ENCODE measurements at places on chromosomes 12 and 14.

GRCh38 chr12:117298648-117299225 lies 62.7 kb downstream of the NOS1 start:
- DNase-seq, result no peak

DNA sequence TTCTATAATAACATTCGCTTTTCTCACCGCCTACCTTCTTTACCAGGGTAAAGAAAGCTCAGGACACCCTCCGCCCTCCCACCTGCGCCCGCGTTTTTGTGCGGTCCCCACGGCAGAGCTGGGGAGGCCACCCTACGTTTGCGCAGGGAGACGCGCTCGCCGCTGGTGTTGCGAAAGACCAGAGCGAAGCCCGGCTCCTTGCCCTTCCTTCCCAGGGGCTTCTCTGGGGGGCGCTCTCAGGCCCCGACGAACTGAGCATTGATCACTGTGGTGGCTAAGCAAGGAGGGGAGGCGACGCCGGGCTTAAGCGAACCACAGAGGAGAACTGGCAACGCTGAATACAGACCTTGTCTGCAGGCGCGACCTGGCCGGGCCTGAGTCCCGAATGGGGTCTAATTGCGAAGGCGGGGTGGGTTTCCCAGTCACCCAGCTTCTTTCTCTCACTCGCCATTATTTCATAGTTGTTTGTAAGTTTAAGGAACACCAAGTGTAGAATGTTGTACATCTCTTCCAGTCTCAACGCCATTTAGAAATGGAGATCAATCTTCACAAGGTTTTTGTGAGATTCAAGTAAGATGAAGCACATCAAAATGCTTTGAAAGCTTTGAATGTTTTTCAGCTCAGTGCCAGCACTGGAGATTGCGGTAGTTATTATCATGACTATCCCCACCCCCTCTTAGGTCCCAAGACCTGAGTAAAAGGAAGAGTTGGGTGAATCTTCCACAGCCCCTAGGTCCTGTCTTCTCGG lies 1.7 kb upstream of the NKX2-1 start:
- DNase-seq, result no peak

DNA sequence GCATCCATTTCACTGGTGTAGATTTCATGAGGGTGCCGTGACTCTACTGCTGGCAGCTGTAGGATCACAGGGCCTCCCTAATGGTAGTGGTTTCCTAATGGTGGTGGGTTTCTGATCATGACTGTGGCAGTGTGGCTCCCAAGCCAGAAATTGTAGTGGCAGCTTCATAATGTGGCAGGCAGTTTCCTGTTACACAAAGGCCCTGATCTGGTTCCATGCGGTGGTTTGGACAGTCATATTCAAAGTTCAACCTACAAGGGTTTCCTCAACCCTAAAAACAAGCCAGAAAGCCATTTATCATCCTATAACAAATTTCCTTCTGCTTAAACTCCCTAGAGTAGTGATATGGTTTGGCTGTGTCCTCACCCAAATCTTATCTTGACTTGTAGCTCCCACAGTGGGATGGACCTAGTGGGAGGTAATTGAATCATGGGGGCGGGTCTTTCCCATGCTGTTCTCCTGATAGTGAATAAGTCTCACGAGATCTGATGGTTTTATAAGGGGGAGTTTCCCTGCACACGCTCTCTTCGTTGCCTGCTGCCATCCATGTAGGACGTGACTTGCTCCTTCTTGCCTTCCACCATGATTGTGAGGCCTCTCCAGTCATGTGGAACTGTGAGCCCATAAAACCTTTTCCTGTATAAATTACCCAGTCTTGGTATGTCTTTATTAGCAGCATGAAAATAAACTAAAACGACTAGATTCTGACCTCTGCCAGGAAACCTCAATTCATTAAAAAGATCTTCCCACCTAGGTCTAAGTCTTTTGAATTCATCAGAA lies 257.1 kb downstream of the EFCAB11 start:
- DNase-seq, result no peak

- DNase-seq, result no peak
These were observed 48.2 kb downstream of the SETD3 start for GRCh38 chr14:99432485-99432884.

- DNase-seq, result no peak
These were observed 76.3 kb downstream of the SCFD1 start for GRCh38 chr14:30698463-30698862.

DNA sequence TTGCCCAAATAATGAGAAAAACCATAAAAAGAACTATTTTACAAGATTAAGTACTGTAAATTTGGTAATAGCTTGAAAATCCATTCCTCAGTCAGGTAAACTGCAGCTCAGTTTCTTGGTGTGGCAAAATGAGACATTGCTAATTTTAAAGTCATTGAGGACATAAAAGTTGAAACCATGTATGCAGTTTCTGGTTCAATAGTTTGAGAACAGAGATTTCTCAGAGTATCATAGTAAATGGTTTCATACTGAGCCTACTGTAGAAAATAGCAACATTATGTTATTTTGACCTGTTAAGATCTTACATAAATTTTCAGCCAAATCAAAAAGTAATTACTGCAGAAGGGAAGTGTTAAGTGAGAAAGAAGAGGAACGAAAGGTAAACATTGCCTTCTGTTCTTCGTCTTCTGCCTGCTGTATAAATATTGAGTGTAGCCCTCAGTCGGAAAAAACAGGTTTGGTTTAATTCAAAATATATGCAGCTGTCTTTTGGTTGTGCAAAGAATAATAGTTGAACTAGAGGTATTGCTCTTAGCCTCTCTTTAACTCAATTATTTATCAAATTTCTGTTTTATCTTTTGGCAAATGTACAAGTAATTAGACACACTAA lies 119.6 kb downstream of the SYNE2 start:
- DNase-seq, result no peak

DNA sequence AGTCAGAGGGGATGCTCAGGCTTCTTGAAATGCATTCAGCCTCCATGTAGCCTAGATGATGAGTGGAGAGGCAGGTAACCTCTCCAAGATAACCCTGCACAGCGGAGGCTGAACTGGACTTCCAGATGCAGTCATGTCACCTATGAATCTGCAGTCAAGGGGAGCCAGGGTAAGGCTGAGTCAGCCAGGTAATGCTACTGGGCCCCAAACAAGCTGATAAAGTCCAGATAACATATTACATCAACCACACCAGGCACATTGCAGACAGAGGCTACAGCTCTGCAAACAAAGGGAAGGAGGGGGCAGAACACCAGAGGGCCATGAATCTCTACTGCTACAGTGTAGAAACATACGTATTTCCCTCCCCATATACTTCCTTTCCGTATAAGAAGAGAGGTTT lies 14.0 kb downstream of the RNASE9 start:
- no peak for DNase-seq

DNA sequence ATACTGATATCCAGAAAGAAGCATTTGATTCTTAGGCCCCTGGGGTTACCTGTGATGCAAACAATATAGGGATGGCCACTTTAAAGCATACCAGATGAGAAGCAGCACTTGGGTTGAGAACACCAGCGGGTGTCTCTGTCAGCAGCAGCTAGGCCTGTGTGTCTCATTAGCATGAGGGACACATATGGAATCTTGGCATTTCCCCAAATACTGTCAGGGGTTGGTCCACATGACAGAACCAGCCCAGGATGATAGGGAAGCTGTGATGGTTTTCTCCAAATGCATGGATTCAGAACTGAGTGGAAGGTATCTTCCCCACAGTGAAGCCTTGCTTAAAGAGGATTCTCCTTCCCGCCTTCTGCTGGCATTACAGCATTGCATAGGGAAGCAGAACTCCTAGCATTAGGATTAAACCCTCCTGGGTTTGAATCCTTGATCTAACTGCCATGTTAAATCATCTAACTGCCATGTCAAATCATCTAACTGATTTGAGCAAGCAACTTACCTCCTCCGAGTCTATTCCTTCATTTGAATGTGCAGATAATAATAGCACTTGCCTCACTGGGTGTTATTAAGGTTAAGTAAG lies 111.5 kb upstream of the WSCD2 start:
- DNase-seq, result no peak

GRCh38 chr14:73785336-73785833 lies 66.2 kb upstream of the PTGR2 start:
- DNase-seq, result no peak

DNA sequence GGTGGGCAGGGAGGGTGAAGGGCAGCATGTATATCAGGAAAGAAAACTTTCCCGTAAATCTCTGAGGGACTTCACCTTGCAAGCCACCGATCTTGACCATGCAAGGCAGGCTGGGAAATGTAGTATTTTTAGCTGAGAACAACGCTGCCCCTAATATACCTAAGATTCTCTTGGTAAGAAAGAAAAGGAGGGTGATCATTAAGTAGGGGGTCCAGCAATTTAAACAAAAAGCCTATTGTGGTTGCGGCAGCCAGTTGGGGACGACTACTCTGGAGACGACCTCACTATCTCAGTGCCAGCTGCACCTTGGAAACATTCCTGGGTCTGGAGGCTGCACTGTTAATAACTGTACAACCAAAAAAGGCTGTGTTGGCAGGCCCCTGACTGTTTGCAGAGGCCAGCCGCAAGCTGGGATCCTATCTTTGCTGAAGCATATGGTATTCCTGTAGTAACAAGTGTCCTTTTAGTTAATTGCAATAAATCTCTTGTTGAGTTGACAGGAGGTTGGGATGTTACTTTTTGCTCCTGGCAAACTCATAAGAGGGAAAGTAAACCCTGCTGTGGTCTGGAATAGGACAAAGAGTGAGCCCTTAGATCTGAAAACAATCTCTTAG lies 6.4 kb downstream of the APOLD1 start:
- DNase-seq, result no peak

DNA sequence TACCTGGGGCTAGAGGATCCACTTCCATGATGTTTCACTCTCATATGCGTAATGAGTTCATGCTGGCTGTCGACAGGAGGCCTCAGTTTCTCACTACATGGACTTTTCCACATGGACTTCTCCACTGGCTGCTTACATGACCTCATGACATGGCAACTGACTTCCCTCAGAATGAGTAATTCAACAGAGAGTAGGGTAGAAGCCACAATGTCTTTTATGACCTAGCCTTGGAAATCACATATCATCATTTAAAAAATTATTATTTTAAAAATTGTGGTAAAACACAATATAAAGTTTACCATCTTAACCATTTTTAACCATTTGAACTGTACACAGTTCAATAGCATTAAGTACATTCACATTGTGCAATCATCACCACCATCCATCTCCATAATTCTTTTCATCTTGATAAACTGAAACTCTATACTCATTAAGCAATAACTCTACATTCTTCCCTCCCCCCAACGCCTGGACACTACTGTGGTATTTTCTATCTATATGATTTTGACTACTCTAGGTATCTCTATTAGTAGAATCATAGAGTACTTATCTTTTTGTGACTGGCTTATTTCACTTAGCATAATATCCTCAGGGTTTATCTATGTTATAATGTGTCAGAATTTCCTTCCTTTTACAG lies 144.5 kb downstream of the TGFB3 start:
- DNase-seq, result no peak
